ENCODE measurements at places on chromosomes 5 and 9.
A peak's percentile ranks its signal among the peaks of the same experiment; 100 is the strongest.

GRCh38 chr5:91499943-91500531, 116.9 kb upstream of the ARRDC3 start:
- DNase-seq: no peak

- no peak for DNase-seq
Observed at GRCh38 chr9:130982636-130983358, 26.2 kb upstream of the LAMC3 start.

DNA sequence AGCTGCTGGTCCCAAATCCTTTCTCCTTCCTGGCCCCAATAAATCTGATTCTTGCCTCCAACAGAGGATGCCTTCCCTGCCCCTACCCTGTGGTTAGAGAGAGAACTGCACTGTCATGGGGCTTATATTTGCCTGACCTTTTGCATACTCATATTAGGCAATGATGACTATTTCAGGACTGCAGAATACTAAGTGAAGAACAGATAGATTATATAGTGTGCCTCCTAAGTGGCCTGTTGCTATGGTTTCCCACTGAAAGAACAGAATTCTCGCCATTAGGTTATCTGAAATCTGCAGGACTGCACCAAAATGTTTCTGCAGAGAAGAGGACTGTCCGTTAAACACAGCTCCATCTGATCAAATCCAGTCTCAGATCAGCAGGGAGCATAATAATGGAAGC, 87.3 kb upstream of the CCNG1 start:
- DNase-seq: no peak

DNA sequence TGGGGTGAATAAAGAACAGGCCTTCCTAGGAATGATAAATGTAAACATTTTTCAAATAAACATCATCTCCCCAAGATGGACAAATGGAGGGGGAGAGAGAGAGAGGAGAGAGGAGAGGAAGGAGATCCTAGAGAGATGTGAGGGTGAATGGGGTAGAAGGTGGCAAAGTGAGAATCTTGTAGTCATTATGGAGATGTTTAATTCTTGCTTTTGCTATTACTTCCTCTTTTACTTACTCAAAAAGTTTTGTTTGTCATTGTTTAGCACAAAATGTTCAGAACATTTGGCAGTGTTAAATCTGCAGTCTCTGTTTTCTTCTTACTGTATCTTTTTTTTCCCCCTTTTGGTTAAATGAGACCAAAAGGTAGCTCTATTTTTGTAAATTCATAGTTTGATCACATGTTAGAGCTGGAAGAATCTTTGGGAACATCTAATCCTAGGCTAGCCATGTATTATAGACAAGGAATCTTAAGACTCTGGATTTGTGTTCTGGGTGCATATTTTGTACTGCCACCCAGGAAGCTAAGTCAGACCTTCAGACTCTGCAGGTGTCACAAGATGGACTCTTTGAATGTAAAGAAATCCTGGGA, 266.1 kb downstream of the NTRK2 start:
- no peak for DNase-seq

DNA sequence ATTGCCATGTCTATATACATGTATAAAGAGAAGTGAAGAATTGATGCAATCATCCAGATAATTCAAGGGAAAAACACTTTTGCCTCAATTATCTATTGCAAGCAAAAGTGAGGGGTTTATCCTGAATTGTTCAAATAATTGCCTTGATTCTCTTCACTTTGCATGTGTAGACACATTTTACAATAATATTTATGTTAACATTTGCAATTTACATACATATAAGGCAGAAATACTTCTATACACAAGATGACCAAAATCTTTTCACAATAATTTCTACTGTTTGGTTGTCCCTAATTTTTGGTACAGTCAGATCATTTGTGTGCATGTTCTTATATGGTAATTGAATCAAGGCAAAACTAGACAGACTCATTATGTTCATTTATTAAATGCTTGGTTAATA, 285.3 kb upstream of the TMEM161B start:
- no peak for DNase-seq

DNA sequence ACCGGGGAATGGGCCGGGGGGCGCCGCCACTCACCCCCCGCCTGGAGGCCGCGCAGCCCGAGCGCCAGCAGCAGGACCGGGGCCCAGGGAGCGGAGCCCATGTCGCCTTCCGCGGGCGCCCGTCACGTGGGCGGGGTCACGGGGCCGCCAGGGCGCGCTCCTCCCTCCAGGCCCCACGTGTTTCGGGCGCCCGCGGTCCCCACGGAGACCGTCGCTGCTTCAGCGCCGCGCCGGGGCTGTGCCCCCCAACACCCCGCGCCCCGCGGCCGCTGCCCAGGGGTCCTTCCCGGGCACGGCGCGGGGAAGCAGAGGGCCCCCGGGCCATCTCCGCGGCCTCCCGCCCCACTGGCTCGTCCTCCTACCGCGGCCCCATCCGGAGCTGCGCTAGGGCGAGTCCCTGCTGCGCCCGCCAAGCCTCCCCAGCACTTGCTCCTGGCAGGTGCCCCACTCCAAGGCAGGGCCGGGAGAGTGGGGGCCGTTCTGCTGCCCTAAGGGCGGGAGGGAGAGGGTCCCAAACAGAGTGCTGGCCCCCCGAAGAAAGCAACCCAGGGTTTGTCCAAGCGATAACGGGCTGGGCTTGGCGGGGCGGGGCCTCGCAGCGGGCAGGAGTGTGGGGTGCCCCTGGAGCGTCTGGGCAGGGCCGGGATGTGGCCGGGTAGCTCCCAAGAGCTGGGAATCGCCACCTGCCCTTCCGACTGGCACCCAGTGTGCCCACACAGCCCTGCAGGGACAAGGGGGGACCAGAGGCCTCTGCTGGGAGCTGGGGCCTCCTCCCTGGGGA, at the start of gene DPP7:
TSS of gene DPP7 (minus strand) at position 121 of the 781 bp plus-strand sequence. CDS start at position 101, 20 bp downstream.
- DNase-seq: peak; percentile 75

GRCh38 chr5:171904886-171905285, 101.6 kb downstream of the FBXW11 start:
- no peak for DNase-seq

DNA sequence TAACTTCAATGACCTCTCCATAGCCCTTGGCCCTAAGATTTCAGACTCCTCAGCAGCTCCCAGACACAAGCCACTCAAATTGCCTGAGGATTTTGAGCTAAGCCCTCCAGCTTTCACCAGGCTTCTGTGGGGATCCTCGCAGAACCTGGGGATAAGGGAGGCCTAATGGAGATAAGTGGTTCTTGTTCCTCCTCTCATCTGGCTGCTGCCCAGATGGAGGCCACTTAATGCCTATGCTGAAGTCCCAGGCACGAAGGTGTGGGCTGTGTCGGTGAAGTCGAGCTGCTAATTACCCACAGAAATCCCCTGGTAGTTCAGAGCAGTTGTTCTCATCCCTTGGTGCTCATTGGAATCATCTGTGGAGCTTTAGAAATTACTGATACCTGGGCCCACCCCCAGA, 10.3 kb upstream of the FAT2 start:
- no peak for DNase-seq

DNA sequence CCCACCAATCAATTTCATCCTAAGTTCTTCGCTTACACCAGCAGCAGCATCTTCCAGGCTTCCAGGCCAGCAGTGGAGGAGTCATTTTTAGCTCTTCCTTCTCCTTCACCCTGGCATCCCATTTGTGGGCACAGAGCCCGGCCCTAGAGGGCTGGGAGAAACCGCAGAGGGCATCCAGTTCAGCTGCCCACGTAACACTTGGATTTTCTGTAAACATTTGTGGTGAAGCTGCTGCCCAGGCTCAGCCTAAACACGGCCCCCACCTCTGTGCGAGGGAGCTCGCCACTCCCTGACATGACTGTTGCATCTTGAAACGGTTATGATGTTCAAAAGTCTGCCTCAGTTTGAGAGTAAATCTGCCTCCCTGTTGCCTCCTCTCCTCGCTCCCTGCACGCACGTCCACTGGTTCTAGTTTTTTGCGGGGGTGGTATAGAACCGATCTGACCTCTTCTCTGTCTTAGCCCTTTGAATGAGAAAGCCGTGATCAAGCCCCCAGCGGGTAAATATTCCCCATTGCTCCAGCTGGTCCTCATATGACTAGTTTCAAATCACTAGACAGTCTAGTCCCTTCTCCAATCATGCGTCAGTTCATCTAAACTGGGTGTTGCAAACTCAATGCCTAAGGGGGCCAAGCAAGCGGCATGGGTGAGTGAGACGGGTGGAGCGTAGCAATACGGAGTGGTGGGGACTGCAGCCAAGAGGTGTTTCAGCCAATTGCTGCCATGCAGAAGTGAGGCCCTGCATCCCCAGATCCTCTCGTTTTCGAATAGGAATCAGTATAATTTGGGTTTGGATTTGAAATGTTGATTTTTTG, 34.9 kb upstream of the N4BP3 start:
- no peak for DNase-seq

DNA sequence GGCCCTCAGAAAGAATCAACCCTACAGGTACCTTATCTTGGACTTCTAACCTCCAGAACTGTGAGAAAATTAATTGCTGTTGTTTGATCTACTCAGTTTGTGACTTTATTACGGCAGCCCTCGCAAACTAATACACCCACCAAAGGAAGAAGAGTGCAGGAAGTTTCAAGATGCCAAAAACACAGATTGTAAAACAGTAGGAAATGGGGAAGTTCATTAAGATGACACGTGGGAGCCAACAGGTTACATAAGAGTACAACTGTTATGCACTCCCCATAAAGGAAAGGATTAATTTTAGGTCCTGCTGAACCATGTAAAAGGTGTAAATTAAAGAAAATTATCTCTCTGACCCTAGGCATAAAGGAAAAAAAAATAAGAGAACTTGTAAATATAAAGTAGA, 294.3 kb downstream of the EPB41L4A start:
- DNase-seq: no peak

- no peak for DNase-seq
Observed at GRCh38 chr5:56415356-56415765, 182.2 kb upstream of the ANKRD55 start.

DNA sequence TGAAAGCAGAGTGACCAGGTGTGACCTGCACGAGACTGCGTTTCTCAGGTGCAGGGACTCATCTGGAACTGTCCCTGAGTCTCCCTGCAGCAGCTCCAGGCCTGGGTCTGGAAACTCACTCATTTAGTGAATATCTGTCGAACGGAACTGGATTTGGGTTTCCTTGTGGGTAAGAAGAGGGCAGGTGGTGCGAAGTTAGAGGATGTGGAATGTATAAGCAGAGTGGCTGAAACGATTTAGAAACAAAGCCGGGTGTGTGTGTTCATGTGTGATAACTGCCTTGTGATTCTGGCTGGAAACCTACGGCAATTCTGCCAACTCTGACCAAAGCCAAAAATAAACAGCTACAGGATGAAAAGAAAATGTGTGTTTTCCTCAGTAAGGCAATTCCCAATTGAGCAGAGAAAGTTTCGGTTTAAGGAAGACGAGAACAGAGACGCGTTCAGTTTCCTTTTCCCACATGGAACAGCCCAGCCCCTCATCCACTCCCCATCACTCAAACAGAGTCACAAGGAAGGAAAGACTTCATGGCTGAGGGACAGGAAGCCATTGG, 130.3 kb downstream of the NSG2 start:
- no peak for DNase-seq

GRCh38 chr9:6036391-6036790, 21.0 kb upstream of the RANBP6 start:
- no peak for DNase-seq

- DNase-seq: no peak
Observed at GRCh38 chr9:98381311-98382103, 126.1 kb upstream of the TBC1D2 start.

GRCh38 chr9:23229890-23230317, 596.1 kb downstream of the ELAVL2 start:
- DNase-seq: no peak

GRCh38 chr9:13994240-13994639, 319.7 kb downstream of the NFIB start:
- DNase-seq: no peak

DNA sequence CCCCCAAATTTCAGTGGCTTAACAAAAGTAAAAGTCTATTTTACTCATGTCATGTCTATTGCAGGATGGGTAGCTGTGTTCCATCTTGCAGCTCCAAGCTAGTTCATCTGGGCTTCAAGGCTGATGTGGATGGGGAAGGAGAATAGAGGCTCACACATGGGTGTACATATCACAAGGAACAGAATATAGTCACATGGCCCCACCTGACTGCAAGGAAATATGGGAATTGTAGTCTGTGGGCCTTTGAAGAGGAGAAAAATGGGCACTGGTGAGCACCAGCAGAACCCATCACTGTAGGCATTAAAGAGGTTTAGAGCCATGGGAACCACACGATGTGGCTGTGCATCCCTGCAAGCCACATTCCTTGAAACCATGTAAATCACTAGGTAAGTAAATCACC, 17.9 kb upstream of the TRIO start:
- no peak for DNase-seq

DNA sequence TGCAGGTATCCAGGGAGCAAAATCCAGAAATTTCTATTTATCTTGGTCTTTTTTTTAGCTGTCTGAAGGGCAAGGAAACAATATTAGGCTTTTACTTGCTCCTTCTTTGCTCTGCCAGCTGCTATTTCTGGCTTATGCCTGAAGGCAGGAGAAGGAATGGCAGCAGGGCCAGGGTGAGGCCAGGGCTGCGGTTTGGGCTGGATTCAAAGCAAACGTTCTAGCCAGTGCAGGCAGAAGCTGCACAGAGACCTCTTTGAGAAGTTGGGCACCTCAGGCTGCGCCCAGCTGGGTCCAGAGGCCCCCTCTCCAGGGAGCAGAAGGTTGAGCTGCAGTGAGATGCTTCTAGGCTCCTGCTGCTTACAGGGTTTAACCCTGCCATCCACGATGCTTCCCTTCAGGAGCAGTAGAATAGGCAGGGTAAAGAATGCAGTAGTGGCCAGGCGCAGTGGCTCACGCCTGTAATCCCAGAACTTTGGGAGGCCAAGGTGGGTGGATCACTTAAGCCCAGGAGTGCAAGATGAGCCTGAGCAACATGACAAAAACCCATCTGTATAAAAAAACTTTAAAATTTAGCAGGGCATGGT, 201.2 kb downstream of the ADCY2 start:
- no peak for DNase-seq

GRCh38 chr9:108783731-108784495, 71.9 kb downstream of the ACTL7B start:
- DNase-seq: no peak

DNA sequence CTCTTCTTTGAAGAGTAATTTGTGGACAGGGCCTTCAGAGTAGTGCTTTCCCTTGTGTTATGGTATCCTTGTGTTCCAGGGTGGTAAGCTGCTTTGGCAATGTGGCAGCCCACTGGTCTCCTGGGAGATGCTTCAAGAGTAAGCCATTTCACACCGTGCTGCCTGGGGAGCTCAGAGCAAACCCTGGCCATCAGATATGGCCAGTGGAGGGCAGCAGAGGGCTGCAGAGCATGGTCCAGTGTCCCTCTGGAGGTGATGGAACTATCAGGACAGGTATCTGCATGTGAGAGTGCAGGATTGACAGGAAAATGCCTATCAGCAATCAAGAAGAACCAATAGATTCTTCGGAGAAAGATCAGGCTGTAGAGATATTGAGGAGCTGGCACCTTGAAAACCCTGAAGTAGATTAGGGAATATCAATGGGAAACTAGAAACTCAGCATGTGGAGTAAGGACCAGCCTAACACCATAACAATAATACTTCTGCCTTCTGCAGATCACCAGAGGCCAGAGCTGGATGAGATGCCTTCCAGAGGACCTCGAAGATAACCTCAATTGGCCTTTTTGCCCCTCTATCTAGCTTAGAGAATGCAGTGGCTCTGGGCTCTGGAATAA, 90.8 kb downstream of the PLPPR1 start:
- DNase-seq: no peak

GRCh38 chr9:26296910-26297572, 595.6 kb downstream of the CAAP1 start:
- DNase-seq: no peak
